ENCODE measurements at places on chromosomes 2 and 18. TPM values are rescaled to one million over a fixed set of nuclear protein-coding genes. Genes with fewer than 3 reads are reported as not detected.

Gene GLB1L
- 2.5 TPM for total RNA-seq

Gene CD28
- total RNA-seq = 0.72 TPM

DNA sequence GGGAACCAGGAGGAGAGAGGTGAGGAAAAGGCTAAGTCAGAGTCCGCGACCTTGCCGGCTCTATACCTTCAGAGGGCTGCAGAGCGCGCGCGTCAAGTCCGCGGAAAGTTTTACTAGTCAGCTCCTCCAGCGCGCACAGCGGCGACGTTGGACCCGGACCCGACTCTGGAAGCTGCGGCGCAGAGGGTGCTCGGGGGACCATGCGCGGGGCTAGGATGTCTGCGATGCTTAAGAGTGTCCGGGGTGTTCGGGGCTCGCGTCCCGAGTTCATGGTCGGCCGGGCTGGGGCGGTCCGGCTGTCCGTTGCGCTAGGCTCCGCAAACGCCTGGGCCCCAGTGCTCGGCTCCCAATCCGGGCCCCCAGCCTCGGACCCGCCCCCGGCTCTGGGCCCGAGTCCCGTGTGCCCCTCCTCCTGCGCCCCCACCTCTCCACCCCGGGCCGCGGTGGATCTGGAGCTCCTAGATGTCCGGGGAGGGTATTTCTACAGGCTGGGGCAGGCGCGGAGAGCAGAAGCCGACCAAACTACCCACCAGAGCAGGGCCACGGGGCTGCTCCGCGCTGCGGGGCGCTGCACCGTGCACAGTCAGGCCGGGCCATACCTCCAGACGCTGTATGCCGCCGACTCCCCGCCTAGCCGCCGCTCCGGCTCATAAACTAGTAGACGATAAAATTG lies at the start of gene LBX2:
Gene LBX2, minus strand, starts transcription at position 337 of the 673 bp plus-strand sequence. Its CDS starts 66 bp downstream, at position 271.
- DNase-seq = no peak

- DNase-seq = no peak
Observed at GRCh38 chr18:58502628-58503027, 126.3 kb downstream of the ALPK2 start.

DNA sequence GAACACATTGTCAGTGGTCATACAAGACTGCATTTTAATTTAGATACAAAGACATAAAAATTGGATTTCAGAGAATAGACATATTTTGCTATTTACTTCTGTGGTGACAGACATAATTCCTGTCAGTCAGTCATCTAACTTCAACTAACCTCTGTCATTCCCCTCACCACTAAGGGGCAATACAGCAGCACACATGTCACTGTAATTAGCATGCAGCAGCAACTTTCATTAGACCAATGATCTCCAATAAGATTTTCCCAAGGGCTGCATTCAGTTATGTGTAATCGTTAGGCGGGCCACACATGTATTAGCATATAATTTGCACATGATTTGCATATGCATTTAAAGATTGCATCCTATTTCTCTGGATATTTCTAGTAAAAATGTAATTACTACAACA lies 624.5 kb downstream of the NR4A2 start:
- no peak for DNase-seq

DNA sequence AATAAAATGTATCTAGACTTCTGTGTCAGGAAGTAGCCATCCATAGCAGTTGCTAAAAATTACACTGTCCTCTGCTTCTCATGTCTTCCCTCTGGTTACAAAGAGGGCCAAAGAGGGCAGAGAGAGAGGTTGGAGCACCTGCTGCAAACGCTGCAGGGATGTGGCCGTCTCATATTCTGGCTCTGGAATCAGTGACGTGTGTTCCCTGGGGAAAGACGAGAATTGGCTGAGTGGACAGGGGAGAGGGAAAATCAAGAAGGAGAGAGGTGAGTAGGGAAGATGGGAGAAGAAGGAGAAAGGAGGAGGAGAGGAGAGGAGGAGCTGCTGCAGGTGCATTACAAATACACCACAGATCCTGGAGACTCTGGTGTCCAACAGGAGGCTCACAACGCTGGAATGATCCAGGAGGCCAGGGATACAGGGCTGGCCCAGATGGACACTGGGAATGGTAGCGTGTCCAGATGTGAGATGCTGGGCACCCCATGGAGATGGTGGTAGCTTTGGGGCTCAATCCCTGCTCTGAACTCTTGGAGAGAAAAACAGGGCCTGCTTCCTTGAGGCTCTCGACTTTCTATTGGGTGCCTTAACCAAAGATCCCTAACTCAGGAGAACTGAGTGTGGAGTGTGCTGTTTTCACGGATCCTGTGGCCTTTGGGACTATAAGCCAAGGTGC lies 118.4 kb upstream of the PXDN start:
- DNase-seq = no peak

- DNase-seq = no peak
Observed at GRCh38 chr18:54284981-54285785, 15.9 kb downstream of the POLI start.

DNA sequence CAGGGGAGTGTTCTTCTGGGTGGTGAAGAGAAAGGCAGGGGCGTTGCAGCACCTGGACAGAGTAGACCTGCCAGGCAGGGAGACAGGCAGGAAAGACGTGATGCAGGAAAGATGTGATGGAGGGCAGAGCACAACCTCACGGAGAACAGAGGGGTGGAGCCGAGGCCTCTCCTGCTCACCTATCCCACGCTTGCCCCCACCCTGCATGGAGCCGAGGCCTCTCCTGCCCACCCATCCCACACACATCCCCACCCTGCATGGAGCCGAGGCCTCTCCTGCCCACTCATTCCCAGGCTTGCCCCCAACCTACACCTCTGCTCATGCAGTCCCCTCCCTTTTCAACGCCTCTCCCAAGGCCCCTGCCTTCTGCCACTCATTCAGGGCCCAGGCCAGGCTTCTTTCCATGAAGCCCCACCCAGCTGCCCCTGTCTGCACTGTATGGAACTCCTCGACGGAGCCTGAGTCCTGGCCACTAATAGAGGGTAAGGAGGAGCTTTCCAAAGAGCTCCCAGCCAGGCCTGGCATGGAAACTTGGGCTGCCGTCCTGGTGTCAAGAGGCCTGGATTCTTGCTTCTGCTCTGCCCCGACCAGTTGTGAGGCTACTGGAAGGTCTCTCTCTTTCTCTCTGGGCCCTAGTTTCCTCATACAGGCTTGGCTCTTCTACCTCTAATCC lies 32.0 kb upstream of the LOXHD1 start:
- DNase-seq = peak; percentile 54

- DNase-seq = no peak
Observed at GRCh38 chr2:199926806-199927205, 15.7 kb downstream of the C2orf69 start.
